ELR (cell line): ENCODE measurements at places on chromosomes 16 and 17.
A peak's percentile ranks its signal among the peaks of the same experiment; 100 is the strongest.

GRCh38 chr16:85438981-85439685 is 174.0 kb upstream of the GSE1 start:
- DNase-seq = no peak

GRCh38 chr16:15958703-15959348 is 9.4 kb downstream of the ABCC1 start:
- no peak for DNase-seq

DNA sequence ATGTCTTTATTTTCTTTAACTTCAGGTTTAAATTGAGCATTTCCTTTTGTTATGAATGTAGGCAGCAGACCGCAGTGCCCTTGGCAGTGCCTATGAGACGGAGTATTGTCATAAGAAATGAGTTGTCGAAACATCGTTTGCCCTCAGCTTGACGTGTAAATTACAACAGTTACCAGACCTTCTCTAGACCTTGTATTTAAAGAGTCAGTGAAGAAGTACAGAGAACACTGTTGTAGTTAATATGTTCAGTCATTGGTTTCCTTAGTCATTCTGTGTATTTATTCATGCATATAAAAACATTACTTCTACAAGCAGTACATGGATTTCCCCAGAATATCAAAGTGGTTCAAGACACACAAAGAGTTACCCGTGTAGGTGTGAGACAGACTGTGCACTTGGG is 19.0 kb downstream of the IRF8 start:
- no peak for DNase-seq

GRCh38 chr17:51612692-51613091 is 352.3 kb downstream of the UTP18 start:
- no peak for DNase-seq

DNA sequence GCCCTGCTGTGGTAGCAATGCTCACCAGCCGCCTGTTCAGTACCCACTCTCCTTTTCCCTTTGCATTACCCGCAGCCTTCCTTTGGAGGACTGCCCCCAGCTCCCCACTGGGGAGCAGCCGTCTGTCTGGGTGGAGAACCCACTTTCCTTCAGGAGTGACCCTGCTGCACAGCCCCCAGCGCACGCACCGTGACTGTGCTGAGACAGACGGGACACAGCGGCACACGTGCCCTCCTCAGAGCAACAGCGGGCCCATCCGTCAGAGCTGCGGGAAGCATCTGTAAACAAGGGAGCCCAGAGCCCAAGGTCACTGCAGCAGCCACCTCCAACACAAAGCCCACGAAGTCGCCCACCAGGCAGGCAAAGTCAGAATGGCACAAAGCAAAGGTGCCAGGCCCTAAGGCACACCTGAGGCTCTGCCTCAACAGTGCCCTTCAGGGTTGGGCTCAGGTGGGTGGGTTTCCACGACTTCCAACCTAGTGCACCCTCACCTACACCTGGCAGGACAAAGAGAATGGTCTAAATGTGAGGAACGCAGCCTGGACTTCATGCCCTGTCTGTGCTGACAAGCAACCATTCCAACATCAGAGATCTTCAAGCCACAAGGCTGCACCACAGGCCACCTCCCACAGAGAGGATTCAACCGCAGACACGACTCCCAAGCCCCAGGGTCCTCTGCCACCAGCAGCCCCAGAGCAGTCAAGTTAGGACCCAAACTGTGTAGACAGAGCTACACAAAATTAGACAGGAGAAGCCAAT is 9.9 kb downstream of the AXIN1 start:
- no peak for DNase-seq

GRCh38 chr17:79951361-79952264 is 84.1 kb downstream of the TBC1D16 start:
- no peak for DNase-seq

GRCh38 chr17:74599448-74599939 is 7.4 kb upstream of the CD300LD start:
- no peak for DNase-seq

DNA sequence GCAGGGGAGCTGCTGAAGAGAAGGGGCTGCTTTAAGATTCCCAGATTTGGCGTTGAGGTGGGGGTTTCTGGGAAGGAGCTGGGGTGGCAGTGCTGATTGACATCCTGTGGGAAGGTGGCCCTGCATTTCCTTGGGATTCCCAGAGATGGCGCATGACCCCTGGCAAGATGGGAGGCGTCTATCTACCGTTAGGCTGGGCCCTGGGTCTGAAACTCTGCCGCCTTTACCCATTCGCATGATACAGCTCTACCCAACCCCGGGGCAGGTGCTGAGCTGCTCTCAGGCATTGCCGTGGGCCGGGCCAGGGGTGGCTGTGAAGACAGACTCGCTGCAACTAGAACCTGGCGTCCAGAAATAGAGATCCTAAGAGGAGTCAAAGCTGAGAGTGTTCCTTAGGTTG is 9.9 kb upstream of the MVD start:
- peak; percentile 48 for DNase-seq

- no peak for DNase-seq
These were observed 179.6 kb upstream of the IRX3 start for GRCh38 chr16:54466233-54466632.

DNA sequence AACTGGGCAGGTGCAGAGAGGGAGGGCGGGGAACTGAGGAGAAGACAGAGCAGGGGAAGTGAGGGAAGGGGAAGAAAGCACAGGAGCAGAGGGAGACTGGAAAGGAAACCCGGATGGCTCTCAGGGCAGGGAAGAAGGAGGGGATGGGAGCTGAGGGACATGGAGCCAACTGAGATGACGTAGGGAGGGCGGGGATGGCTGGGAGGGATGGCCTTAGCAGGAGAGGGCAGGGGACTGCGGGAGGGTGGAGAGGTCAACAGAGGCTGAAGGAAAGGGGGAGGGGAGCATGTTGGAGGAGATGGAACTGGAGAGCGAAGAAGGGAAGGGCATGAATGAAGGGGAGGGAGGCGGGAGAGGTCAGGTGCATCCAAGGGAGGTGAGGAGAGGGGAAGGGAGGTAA is 81.9 kb downstream of the KCNJ12 start:
- no peak for DNase-seq

- no peak for DNase-seq
These were observed 20.4 kb downstream of the COTL1 start for GRCh38 chr16:84597528-84597896.

DNA sequence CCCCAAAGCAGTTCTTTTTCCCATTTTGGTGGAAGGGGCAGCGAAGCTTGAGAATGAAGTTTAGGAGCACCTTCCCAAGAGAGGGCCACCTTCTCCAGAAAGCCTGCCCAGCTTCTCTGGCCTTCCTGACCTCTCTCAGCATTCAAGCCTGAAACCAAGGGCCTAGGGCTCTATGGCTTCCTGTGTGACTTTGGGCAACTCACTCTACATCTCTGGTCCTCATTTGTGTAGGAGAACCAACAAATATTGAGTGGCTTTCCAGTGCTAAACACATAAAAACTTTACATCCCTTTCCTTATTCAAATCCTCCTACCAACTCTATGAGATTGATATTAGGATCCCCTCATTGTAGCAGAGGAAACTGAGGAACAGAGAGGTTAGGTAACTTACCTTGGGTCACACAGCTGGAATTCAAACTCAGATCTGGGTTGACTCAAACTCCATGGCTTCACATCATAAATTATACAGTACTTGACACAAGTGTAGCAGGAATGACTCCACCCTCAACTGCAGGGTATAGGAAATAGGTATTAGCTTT is 32.0 kb upstream of the MYO18A start:
- no peak for DNase-seq

DNA sequence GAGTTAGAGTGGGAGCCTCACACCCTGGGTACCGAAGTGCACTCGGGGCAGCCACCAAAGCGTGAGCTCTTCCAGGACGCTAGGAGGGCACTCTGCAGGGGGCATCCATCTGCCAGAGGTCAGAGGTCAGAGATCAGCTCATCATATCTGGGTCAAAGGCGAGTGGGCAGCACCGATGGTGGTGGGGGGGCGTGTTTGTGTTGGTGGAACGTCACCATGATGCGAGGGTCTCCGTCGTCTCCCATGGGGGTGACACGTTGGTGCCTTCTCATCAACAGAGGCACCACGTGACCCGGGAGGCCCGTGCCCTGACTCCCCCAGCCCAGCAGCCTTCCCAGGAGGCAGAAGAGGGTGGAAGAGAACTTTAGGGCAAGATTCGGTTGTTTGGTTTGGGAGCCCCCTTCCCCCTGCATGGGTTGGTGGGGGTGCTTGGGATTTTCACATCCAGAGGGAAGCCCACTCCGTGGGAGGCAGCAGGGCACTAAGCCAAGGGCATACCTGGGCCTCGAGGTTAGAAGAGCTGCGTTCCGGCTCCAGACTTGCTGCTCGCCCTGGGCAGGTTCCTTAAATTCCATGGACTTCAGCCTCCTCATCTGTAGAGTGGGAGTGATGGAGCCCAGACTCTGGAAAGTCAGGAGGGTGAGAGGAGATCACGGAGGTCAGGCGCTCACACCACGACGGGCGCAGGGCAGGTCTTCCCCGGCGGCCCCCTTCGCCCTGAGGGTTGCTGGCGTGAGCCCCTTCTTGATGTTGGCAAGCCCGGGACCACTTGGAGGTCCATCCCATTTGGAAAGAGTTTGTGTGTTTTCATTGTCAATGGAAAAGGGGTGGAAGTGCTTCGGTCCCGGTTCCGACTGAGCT is 14.0 kb downstream of the CRISPLD2 start:
- DNase-seq = no peak

GRCh38 chr16:84082835-84083569 is 33.7 kb downstream of the MBTPS1 start:
- DNase-seq = no peak

DNA sequence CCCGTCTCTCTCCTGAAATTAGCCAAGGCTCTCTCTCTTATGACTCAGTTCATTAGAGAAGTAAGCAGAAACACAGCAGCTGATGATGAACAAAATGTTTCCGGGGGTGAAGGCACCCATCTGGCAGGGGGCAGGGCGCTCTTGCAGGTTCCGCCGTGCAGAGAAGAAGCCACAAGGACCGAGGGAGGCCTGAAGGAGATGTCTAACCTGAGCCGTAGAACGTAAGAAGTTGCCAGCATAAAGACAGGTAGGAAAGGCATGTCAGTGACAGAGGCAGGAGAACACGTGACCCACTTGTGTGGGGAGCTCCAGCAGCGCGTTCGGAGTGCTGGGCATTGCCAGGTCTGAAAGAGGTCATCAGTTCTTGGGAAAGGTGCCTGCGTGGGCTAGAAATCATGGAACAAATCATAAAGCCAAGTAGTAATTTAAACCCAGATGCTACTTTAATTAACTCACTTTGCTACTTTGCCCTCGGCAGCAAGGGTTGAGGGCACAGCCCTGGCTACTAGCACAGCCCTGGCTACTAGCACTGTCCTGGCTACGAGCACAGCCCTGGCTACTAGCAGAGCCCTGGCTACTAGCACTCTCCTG is 198.6 kb downstream of the RPTOR start:
- DNase-seq = no peak

GRCh38 chr16:67197704-67198103 is 1.2 kb upstream of the ELMO3 start:
- no peak for DNase-seq

GRCh38 chr17:28182559-28182958 is 136.4 kb upstream of the TMEM97 start:
- no peak for DNase-seq

DNA sequence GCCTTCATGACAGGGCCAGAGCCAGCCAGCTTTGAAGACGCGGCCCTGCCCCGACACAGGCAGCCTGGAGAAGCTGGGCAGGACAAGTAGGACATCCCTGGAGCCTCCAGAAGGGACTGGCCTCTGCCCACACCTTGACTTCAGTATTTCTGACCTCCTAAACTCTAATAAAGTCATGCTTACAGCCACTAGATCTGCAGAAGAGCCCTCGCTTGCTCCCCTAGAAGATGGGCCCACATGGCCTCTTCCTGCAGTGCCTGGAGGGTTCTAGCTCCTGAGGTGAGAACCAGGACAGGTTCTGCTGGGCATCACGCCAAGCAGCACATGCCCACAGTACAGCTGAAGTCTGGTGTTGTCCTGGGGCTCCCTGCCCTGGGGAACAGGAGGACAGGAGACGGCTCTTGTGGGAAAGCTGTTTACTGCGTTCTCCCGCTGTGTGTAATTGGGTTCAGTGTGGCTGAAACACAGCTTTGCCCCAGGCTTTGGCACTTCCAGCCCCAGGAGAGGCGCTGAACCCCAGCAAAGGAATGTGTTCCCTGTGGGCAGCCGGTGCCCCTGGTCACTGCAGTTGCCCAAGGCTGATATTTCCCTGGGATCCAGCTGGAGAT is 2.6 kb downstream of the APRT start:
- DNase-seq = peak; percentile 41

DNA sequence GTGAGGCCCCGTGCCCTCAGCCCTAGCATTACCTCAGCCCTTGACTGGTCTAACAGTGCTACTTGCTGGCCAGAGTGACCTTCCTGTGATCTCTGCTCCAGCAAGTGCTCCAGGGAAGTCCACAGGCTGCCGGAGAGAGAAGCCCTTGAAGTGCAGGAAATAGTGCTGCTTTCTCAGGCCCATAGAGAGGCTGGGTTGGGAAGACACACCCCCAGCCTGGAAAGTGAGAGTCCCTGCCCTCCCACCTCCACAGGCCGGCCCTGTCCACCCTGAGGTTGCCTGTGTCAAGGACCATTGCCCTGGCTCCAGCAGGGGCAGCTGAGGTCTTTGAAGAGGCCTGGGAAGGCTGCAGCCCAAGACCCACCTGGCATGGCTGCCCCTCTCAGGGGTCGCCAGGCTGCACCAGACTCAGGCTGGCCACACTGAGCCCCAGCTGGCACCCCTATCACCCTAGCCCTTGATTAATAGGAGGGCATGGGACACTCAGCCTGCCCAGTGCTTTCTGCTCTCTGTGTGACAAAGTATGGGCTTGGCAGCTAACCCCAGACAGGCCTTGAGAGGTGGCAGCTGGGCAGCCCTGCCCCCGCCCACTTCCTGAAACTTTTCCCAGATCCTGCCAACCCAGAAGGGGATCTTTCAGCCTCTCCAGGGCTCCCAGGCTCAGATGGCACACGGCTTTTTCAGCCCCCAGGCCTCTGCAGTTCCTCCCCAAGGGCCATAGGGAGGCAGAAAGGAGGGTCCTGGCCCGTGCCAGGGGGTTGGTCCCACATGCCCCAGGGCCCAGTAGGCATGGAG is 21.7 kb downstream of the ATP6V0D1 start:
- DNase-seq = no peak

GRCh38 chr17:51200295-51200694 is 34.1 kb downstream of the NME2 start:
- no peak for DNase-seq

DNA sequence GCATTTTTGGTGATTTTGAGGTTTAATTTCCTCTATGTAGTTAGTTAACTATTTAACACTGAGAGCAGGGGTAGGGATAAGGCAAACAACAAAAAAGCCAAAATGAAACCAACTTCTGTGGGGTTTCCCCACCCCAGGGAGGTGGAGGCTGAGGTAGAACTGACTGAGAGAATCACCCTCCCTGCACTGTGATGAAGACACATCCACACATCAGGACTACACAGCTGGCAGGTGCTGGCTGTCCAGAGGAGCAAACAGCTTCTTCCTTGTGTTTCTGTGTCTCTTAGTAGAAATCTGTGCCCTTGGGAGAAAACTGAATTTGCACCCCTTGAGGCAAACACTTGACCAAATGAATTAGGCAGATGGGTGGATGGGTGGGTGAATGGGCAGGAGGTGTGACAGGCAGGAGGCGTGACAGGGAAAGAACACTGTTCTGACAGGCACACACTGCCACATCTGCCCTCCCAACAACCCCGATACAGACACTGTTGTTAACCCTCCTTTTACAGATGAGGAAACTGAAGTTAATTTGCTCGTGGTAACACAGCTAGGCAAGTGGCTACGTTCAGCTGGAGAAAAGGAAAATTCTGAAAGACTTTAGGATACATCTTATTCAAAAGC is 62.9 kb upstream of the AMZ2 start:
- DNase-seq = no peak

GRCh38 chr16:54586474-54587175 is 300.0 kb upstream of the IRX3 start:
- DNase-seq = no peak
